Cortex of kidney (tissue), 1 donor: ENCODE measurements at places on chromosomes 7 and 10.

DNA sequence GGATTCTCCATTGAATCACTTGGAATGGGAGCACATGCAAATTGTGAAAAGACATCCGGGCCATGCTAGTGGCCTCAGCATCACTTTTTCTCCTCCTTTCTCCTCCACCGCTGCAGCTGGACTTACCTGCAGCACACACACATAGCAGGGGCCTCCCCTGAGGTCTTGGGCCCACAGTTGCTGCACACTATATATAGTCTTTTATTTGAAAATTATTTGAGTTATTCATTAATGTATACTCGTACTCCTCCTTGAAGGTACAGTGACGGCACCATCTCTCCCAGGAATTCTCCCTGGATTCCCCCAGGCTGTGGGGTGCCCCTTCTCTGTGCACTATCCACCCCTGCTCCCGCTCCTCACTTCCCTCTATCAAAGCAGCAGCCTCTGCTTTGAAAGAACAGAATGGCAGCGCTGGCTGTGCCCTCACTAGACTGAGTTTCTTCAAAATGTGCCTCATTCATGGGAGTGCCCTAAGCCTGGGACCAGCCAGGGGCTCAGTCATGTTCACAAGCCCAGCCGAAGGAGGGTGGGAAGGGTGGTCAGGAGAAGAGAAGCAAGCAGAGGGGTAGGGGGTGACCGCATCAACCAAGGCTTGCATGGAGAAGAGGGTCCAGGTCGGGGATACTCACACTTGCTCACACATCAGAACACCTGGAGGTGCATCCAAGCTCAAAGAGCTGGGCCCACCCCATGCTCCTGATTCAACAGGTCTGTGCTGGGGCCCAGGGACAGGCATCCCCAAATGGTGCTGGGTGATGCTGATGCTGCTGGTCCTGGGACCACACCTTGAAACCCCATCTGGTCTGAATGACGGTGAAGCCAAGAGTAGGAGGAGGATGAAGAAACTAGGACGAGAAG is 156.2 kb upstream of the ZMIZ1 start:
- no peak for DNase-seq

DNA sequence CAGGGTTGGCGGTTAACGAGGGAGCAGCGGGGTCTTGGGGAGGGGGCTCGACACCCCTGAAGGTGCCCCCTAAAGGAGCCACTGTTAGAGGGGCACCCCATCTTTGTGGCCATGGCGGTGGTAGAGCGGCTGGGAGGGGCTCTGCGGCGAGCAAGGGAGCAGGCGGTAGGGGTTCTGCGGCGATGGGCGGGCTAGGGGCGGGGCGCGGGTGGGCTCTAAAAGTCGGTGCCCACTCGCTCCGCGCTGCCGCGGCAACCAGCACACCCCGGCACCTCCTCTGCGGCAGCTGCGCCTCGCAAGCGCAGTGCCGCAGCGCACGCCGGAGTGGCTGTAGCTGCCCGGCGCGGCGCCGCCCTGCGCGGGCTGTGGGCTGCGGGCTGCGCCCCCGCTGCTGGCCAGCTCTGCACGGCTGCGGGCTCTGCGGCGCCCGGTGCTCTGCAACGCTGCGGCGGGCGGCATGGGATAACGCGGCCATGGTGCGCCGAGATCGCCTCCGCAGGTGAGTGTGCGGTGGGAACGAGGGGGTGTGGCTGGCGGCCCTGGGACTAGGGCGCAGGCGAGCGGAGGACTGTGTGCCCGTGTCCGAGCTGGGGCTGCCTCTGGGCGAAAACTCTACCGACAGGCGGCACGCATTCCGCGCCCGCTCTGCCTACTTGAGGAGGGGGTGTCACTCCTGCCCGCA is at the start of gene MEST:
Gene MEST (plus strand): TSS at position 245 of the 682 bp plus-strand sequence. CDS start 229 bp downstream, at position 474.
- no peak for DNase-seq

DNA sequence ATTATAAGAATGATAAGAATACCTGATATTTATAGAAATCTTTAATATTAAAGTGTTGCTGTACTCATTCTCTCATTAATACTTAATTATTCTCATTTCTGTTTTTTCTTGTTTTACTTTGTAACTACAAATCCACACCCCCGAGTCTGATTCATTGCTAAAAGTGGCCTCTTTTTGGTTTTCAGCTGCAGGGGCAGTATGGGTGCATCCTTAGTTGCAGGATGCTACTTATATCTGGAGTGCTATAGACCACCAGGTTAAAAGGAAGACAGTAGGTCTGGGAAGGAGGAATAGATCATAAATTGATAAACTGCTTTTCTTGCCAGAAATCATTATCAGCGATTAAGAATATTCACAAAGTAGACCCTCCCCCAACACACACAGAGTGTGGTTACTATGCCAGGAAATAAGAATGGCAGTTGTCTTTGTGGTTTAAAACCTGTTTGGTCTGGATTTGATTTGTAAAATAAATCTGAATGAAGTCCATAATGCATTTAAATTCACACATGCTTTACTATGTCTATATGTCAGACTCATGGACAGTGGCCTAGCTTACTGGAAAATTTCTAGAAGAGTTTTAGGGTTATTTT is 96.5 kb downstream of the NRF1 start:
- no peak for DNase-seq

DNA sequence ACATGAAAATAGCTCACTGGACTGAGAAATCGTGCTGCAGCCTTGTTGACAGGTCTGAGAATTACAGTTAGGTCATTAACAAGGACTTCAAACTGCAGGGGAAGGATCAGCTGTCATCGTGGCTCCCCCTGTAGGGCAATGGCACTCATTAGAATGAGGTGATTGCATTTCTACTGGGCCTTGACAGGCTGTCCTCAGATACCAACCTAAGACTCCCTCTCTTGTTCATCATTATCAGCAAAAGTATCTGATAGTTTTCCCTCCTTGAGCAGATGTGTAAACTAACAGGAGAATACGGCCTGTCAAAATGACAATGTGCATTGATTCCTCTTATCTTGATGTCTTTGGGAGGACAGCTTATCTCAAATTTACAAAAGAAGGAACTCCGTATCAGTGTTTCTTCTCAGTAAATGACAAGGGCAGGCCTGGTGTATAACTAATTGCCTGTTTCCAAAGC is 648.5 kb upstream of the LRRN3 start:
- DNase-seq = no peak

DNA sequence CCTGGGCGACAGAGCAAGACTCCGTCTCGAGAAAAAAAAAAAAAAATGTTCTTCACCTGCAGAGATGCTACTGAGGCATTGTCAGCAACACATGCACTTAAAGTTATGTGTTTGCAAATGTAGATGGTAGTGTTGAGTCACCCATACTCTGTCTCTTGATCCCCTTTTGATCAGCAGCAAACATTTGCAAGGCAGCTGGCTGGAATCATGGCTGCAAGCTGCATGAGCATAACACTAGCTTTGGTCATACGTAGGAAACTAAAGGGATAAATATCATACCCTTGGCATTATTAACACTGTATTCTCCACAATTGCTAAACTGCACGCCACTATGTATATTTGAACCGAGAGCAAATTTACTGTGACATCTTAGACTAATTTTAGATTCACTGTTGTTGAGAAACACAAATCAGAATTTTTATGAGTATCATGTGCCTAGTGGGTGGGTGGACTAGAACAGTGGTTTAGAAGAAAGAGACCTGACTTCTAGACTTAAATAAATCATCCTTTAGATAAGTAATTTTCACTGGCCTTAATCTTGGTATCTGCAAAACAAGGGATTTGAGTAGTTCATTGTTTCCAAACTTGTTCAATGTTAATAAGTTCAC is 229.3 kb upstream of the MEOX2 start:
- DNase-seq = no peak

DNA sequence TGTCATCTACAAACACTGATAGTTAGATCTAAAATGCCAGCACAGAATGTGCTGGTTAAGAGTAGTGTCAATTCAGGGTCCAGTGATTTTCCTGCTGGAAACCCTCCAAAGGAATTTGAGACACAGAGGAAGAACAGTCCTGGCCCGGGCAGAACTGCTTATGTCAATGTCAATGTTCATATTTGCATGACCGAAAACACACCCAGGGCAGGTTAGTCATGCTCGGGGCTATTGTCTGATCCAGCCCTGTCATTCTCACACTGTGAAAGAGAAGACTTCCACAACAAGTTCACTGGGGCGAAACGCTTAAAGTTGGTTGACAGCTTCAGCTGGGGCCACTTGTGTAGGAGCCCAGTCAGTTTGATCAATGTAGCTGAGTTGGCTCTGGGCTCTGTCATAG is 139.3 kb downstream of the C1GALT1 start:
- DNase-seq = no peak

DNA sequence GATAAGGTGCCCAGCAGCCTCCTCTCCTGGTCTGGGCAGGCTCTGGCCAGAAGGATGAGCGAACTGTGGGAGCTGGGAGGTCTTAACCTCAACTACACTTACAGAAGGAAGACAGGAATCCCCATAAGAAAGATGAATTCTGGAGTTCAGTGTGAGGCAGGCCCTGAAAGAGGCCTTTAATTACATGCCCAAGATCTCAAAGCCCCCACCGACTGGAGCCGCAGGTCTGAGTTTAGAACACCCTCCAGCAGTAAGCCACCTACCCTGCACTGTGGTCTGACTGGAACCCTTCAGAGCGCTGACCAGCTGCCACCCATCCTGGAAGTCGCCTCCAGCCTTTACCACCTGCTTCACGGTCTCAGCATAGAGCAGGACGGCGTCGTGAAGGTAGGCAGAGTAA is 28.2 kb upstream of the ACSL5 start:
- DNase-seq = no peak

GRCh38 chr10:50544857-50545429 is 78.8 kb downstream of the SGMS1 start:
- DNase-seq = no peak

DNA sequence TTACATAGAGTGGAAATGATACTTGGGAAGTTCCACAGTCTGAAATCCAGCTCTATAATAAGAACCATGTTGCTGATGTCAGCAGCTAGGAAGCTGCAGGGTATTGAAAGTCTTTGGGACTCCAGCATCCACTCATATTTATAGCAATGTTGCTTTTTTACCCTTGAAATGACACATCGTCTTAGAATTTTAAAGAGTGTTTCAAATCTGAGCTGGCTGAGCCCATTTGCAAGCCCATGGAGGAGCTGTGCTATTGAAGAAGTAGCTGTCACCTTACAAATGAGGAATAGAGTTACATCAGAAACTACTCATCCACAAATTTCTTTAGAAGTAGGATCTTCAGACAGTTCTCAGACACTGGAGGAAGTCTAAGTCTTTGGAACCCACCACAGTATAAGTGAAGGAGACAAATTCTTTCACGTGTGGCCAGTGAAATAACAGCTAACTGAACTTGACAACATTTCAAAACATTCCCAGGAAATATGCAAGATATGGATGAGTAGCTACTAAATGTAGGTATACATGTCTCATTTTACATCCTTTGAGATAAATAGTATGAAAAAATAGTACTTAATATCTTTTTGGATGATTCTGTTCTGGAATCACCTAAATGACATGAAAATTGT is 203.6 kb downstream of the ZNF365 start:
- DNase-seq = no peak

DNA sequence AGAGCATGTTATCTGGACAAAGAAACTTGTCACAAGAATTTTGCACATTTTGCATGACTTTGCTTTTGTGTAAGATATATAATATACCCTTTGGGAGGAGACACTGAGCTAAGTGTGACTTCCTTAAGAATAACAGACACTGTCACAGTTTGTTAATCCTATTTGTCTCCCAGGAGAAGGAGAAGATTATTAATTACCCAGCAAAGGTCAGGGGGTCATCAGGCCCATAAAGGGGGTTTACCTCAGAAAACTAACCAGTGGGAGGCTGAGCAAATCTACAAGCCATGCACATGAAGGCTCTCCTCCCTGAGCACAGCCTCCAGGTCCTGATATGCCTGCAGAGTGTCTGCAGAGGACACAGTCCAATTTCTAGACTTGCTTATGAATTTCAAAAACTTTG is 10.1 kb upstream of the MET start:
- DNase-seq = no peak
